ENCODE measurements at places on chromosomes 3 and 15. TPM values are rescaled to one million over a fixed set of nuclear protein-coding genes. Genes with fewer than 3 reads are reported as not detected.

The PP2D1 gene
- total RNA-seq, result 2.9 TPM

The ALG1L2 gene
- total RNA-seq, result not detected

GRCh38 chr3:152445212-152445611 lies 176.5 kb downstream of the MBNL1 start:
- no peak for DNase-seq

- DNase-seq, result no peak
Observed at GRCh38 chr3:156171281-156172267, 51.2 kb downstream of the KCNAB1 start.

DNA sequence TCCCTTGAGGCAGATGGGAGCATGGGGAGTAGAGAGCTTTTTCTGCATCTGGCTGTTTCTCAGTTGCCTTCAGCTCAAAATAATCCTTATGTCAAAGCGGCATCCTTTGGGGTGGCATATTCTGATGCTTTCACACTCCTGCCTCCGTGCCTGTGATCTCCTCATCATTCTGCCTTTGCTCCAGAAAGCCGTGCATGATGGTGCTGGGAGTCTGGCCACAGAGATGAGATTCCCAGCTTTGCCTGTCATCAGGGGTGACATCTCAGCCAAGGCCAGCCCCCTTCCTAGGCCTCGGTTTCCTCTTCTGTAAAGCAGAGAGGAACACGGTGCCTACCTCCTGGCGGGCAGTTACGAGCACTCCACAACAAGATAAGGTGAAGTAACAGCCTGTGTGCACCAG lies 96.3 kb upstream of the ALDH1A3 start:
- DNase-seq, result no peak

DNA sequence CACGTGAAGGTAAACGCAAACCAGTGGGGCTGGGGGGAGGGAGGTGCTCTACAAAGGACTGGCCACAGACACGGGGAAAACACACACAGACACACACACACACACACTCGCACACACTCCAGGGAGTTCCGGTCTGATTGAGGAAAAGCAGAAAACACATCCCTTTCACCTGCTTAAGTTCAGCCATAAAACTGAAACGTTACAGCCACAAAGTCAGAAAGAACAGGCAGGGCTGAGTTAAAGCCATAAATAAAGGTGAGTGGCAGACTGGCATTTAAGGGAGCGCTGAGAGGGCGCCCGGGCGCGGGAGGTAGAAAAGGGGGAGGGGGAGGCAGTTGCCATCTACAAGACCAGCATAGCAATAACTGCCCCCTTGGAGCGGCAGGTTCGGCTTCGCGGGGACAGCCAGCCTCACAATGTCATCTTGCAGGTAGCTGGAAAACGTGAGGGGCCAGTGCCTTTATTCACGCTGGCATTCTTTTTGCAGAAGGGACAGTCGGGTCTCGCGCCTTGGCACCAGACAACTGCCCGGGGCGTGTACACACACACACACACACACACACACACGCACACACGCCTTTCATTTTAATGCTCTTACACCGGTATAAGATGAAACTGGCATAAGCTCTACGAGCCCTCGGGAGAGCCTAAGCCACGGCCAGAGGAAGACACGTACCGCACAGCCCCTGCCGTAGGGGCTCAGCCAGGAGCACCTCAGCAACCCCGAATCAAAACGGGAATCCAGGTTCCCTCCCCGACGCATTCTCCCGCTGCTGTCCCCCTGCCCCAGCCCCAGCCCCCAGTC lies 866 bp downstream of the TNIK start:
- DNase-seq, result no peak
